ENCODE measurements at places on chromosomes 16 and 17.

DNA sequence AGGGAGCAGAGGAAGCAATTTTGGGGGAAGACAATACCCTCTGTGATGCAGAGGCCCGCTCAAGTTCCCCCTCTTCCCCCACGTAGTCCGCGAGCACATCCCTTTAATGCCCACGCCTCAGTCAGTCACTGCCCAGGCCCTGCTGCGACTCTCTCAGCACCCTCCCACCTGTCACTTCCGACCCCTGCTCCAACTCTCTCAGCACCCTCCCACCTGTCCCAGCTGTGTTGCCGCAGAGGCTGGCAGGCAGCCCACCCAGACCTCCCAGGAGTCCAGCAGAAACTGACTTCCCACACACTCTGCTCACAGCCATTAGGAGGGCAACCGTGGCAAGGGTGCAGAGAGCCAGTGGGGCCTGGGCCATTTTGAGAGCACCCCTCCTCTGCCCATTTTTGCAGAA is 92.7 kb downstream of the WSCD1 start:
- DNase-seq: no peak

DNA sequence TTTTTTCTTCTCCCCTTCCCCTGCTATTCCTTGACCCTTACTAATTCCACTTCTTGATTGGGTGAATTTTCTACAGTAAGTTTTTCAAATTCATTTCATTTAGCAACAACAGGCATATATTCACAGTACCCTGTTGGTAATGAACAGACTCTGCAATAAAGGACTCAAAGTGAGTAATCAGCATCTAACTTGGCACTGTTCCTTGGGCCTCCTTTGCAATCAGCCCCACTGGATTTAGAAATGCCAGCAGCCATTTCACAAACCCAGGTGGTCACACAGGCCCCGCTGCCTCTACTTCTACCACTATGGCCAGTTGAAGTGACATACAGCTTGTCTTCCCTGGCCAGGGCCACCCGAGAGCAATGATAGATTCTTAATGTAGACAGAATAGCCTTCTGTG is 113.8 kb downstream of the CYB561 start:
- DNase-seq: no peak

DNA sequence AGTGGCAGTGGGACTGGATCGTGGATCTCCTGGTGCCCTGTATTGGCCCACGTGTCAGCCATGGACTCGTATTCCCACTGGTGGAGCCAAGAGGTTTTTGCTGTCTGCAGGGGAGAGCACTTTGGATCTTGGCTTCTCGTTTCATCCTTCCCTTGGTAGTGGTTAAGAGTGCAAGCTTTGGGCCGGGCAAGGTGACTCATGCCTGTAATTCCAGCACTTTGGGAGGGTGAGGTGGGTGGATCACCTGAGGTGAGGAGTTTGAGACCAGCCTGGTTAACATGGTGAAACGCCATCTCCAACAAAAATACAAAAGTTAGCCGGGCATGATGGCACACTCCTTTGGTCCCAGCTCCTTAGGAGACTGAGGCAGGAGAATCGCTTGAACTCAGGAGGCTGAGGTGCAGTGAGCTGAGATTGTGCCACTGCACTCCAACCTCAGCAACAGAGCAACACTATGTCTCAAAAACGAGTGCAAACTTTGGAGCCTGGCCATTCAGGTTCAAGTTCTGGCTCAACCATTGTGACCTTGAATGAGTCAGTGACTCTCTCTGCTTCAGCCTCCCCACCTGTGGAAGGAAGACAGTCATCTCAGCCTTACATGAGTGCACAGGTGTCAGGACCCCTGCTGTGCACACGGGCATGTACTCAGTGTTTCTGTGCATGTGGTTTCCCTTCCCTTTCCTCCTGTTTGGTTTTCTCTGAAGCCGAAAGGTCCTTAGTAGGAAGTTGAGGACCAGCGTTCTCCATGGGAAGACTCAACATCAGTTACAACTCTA is 57.4 kb downstream of the PLCG2 start:
- no peak for DNase-seq

GRCh38 chr17:82283208-82283749 is 9.8 kb upstream of the CSNK1D start:
- DNase-seq: no peak

DNA sequence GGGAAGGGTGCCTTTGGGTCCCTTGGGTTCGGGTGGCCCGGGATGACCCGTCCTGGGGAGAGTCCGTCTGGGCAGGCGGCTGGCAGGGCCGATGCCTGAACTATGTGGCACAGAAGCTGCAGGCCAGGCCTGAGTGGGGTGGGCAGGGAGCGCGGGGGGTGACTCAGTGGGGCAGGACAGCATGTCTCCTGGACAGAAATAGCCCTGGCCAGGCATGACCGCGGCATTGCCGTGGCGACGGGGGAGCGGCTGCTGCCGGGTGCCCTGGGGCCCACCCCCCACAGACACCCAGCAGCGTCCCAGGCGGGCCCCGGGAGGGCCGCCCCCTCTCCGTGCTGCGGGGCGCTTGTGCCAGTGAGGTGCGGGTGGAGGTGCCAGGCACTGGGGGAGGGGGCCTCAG is 1.8 kb upstream of the C1QTNF8 start:
- no peak for DNase-seq

DNA sequence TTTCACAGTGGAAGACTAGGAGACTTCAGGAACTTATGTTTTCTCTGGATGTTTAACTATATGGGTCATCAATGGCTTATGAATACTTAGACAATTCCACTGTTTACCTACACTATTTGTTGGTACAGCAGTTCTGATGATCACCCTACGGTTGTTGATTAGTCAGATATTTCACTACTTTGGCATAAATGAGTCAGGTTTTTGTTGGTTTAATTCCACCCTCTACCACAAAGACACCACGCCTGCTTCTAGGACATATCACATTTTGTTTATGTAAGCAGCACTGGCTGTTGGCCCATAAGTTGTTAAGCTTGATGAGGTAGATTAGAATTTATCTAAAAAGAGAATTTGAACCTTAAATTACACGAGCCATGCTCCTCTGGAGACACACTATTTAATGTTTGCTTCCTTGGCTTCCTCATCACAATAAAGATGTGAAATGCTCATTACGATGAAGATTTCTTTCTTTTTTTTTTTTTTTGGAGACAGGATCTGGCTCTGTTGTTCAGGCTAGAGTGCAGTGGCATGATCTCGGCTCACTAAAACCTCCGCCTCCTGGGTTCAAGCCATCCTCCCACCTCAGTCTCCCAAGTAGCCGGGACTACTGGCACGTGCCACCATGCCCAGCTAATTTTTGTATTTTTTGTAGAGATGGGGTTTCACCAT is 4.3 kb downstream of the GDE1 start:
- no peak for DNase-seq

GRCh38 chr17:17971431-17972125 is 622 bp downstream of the TOM1L2 start:
- peak; percentile 26 for DNase-seq

DNA sequence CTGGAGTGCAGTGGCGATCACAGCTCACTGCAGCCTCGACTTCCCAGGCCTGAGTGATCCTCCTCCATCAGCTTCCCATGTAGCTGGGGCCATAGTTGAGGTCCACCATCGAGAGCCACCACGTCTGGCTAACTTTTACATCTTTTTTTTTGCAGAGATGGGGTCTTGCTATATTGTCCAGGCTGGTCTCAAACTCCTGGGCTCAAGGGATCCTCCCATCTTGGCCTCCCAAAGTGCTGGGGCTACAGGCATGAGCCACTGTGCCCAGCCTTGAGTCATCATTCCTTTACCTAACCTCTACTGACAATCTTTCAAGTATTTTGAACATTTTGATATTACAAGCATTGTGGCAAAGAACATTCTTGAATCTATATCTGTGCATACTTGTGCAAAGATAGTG is 9.4 kb upstream of the CCDC92B start:
- DNase-seq: no peak

DNA sequence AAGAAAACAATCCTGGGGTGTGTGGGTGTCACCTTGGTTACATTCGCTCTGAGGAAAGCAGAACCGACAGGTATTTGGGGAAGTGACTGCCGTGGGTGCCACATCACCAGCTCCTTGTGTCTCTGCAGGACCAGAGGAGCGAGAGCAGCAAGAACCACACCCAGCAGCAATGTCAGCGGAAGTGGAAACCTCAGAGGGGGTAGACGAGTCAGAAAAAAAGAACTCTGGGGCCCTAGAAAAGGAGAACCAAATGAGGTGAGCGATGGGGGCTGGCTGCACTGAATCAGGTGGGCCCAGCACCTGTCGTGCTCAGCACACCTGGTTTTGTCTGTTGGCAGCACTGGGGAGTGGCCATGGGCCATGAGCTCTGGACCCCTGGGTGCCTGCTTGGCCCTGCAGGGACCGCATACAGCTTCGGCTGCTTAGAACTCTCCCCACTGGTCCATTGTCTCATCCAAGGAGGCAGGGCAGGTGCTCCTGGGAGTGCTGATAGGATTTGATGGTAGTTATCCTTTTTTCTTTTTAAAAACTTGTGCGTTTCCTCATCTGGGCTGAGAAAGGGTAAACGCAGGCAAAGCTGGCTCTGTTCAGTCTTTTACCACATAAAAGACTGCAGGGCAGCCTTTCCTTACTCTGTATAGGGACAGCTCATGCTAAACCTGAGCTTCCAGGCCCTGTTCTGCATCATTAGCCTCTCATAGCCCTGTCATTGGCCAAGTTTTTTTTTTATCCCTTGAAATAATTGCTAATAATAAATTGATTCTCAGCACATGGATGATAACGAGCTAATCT is 29.4 kb downstream of the HMOX2 start:
- no peak for DNase-seq

DNA sequence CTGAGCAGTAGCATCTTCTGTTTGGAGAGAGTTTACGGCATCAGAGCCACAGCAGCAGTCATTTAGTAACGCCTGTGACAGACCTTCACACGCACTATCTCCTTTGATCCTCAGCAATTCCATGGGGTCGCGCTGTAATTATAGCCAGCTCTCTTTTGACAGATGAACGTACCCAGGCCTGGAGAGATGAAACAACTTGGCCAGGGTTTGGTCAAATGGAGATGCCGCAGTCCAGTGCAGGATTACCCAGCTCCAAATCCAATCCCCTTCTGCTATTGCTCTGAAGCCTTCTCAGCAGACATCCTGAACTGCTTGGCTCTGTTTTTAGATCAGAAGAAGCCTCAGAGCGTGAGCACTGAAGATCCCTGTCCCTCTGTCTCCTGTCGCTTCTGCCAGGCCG is 83.9 kb downstream of the SOX9 start:
- no peak for DNase-seq

GRCh38 chr16:54932737-54933254 is 2.1 kb downstream of the IRX5 start:
- no peak for DNase-seq
